CD4-positive, alpha-beta T cell treated with Interferon alpha-2 for 1 hour (primary cell): ENCODE measurements at places on chromosomes 7 and 10.
A peak's percentile ranks its signal among the peaks of the same experiment; 100 is the strongest.

DNA sequence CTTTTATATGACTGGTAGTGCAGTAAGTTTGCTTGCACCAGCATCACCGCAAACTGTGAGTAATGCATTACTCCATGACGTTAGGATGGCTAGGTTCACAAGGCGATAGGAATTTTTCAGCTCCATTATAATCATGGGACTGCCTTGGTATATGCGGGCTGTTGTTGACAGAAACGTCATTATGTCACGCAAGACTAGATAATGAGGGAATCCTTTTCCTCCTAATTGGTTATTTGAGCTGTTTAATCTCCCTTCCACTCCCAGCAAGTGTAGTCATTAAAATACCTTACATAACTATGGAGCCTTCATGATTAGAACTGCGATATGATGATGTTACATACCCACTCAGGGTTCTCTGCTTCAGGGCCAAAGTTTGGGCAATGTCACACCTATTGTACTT, 17.3 kb downstream of the KLLN start:
- no peak for DNase-seq

DNA sequence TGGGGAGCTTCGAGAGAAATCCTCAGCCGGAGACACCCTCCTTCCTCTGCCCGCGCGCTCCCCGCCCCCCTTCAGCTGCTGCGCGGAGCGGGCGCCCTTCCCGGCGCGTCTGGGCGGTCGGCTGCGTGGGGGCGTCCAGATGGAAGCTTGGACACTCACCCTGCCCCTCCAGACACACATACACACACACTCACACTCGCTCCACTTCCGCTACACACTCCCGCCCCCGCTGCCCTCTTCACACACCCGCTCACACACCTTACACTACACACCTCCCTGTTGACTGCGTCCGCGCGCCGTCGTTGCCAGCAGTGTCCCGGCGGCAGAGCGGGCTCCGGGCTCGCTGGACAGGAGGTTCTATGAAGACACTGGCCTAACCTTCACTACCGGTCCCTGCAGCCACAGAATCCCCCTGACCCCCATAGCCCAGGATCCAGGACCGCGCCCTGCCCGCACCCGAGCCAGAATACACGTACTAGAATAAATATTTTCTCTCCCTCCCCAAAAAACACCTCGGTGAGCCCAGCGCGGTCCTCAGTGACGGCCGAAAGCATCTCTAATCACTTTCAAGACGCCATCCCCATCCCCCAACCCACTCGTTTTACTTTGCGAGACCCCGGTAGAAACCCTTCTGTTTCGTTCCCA, 1.1 kb upstream of the EGR2 start:
- peak; percentile 26 for DNase-seq

DNA sequence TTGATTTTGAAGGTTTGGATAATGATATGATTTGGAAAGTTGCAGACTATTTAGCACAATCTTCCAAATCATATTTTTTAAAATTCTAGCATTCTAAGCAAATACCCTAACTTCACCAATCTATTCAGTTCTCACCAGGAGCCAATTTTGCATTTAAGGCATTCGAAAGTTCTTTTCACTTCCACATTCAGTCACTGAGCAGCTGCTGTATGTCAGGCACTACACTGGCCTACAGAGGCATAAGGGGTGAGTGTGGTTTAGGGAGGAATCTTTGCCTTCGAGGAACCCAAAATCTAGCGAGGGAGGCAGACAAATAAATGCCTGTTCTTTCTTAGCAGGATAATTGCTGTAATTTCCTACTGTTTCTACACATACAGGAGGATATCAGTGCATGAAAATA, 10.7 kb upstream of the UCN3 start:
- no peak for DNase-seq

DNA sequence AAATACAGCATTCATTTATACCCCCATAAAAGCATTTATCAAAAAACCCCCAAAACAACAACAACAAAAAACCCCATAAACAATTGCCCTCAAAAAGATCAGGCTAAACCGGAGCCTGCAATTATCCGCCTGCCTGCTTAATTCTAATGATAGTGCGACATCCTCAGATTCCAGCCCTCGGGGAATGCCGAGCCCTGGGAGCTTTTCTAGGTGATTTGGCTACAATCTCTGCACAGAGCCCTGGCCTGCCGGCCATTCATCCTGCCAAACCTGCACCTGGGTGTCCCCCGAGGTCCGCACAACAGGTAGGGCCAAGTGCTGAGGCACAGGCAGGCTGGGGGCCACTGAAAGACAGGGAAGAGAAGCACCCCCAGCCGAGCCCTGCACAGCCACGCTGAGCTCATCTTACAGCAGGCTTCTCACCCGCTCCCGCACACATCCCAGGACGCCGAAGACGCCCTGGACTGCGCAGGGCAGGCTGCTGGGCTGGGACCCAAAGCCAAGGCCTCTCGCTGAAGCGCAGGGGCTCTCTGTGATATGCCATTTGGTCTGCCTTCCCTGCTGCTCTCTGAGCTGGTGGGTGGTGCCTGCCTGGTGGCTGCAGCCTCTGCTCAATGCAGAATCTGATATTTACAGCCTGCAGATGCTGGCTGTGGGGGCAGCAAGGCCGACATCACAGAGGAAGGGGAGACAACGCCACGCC, 57.5 kb downstream of the CAMK2B start:
- DNase-seq, result no peak

DNA sequence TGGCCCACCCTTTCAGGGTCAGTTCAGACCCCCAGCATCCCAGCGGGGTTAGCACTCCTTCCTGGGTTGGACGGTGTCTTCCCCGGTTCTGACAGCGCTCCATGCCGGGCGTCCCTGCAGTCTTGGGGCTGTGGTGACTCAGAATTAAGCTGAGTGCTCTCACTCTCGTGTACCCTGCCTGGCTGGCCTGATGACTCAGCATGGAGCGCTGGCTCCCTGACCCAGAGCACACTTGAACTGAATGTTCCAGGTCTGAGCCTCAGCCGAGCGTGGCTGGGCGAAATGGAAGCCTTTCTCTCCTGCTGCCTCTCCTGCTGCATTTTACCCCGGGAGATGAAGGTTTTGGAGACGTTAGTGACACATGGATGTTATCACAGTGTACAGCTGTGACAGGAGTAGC, 7.1 kb downstream of the BAG3 start:
- no peak for DNase-seq
